Occipital lobe (tissue), 3 donors: ENCODE measurements at places on chromosomes 3 and 15.

DNA sequence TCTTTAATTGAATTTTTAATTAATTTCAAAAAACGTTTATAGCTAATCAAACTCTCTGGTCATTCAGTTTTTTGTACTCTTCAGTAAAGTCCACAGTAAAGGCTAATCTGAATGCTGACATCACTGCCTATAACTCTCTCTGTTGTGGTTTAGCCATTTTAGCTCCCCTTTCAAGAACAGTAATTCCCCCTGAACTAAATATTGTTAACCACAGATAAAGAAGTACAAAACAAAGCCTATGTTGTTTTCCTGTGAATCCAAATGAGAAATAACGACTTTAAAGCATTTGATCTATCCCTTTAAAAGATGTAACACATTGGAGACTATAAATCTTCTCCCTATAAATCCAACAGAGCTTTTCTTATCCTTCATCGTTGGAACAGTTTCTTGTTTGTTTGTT is 94.2 kb downstream of the ZBTB20 start:
- no peak for DNase-seq

GRCh38 chr3:197151580-197151979 is 122.0 kb upstream of the MELTF start:
- no peak for DNase-seq

GRCh38 chr3:73383470-73384049 is 241.2 kb downstream of the PDZRN3 start:
- no peak for DNase-seq

DNA sequence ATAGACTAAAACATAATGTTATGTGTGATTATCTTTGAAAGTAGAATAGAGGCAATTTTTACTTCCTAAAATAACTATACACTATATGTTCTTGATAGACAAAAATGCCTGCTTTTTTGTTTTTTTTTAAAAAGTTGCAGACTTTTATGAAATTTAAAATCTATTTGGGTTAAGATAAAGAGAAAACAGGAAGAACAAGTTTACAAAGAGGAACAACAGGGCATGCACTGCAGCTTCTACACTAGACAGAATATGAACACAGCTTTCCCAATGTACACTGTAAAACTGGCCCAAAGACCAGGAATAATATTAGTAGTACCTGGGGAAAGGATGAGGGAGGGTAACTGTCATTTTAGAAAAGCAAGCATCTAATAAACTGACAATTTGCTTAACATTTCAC is 53.7 kb downstream of the NR1I2 start:
- DNase-seq, result no peak

DNA sequence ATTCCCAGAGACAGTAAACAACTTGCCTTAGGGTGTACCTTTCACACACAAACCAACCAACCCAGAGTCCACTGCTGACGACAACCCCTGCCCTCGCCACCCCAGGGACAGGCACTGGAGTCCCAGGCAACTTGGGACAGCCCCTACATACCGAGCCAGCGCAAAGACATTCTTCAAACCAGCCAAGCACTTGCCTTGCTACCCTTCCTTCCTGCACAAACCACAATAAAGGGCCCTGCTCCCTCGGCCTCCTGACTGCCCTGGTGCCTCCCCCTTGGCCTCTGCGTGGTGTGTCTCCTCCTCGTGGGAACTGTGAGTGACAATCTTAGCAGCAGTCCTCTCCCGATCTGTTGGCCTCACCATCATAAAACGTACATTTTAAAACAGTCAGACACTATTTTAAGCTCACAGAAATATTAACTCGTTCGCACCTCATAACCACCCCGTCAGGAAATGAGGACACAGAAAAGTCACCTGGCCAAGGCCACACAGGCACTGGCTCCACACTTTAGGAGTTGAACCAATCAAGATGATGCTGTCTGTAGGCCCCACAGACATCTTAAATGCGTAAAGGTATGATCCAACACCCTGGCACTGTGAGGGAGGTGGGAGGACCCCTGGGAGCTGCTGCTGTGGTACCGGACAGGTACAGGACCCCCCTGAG is 113.8 kb downstream of the ADCY5 start:
- DNase-seq, result no peak

DNA sequence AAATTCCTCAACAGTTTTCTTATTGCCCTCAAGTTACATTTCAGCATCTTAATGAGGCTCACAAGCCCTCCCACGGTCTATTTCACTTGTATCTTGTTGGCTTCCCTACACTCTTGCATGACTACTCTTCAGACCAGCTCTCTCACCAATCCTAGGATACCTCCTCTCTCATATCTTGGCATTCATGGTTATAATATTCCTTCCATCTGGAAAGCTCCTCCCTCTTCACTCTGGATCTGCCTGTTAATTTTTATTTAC is 8.5 kb upstream of the CCDC80 start:
- DNase-seq, result no peak

- no peak for DNase-seq
Measured at GRCh38 chr3:112030901-112031300, 3.6 kb upstream of the TMPRSS7 start.

DNA sequence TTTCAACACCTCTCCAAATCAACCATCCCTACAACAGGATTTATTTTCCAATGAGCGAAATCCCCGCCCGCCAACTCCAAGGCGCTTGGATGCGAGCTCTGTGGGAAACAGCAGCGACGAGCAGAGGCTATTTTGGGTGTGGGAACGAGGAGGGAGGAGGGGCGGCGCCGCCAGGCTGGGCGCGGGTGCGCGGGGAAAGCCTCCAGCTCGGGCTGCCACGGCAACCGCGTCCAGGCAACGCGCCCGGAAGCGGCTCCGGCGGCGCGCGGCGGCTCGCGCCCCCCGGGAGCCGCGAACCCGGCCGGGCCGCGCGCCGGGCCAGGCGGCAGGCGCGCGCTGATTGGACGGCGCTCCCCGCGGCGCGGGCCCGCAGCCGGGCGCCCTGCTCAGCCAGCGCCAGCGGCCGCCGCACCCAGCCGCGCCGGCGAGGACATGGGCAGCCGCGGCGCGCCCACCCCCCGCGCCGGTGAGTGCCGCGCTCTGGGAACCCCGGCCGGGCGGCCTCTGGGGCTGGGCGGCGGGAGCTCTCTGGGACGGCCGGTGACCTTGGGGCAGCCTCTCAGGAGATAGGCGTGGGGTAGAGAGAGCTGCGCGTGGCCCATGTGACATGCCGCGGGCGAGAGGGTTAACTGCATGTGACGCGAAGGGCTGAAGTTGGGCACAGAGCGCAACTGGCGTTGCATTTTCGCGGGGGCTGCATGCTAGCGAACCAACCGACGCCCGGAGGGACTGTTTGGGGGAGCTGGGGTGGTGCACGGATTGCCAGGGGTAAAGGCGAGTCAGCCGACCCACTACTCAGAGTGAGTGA is at the start of gene FAM81A:
Gene FAM81A (plus strand): TSS at position 370 of the 808 bp plus-strand sequence. CDS start 20,441 bp downstream, outside the sequence.
- DNase-seq, result peak; percentile 77

DNA sequence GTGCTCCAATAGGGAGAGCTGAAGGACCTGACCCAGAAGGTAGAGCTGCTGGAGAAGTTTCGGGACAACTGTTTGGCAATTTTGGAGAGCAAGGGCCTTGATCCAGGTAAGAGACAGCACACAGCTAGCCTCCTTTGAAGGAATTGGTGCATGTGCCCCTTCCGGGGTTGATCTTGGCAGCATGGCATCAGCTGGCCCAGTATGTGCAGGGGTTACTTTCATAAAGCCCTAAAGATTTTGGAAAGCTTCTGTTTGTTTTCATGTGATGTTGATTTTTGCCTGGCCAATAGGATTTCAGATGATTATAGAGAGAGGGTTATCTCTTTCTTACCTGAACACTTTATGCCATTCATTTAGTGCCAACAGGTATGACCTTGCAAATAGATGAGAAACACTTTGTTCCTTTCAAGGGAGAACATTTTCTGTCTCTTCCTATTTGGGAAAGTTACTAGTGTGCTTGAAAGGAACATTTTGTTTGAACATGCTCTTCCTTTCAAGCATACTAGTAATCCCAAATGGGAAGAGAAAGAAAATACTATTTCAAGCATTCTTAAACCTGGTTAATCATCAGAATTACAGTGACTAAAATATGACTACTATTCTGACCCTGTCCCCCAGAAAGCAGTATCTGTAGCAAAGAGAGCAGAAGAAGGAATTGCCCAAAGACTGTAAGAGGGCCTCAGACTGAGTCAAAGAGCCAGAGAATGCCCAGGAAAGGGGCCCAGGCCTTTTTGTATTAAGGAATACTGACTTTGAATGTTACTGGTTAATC is 7.5 kb downstream of the KNSTRN start:
- DNase-seq, result no peak

GRCh38 chr3:152039887-152040286 is 166.4 kb downstream of the SUCNR1 start:
- no peak for DNase-seq
